ENCODE measurements at places on chromosomes 16 and 17. TPM values are rescaled to one million over a fixed set of nuclear protein-coding genes. Genes with fewer than 3 reads are reported as not detected.
A peak's percentile ranks its signal among the peaks of the same experiment; 100 is the strongest.

- peaks cover 7% of the 10 kb centered on the region for H3K4me1 ChIP-seq
- peaks cover 20% of the 10 kb centered on the region for H3K27me3 ChIP-seq
- no peak for DNase-seq
- no peak overlapping the region for H3K27ac ChIP-seq
Measured at GRCh38 chr17:80486692-80487091, 10.3 kb upstream of the NPTX1 start.

DNA sequence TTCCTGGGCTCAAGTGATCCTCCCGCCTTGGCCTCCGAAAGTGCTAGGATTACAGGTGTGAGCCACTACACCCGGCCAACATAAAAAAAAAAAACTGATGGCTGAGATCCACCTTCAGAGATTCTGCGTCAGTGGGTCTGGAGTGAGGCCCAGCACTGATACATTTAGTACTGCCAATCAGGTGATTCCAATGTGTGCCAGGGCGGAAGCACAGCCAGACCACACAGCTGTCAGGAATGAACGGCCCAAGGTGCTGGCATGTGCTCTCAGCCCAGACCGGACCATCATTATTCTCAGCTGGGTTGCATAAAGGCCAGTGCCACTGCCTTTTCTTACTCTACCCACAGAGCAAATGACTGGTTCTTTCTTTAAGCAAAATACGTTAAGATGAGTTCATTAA is 1.2 kb upstream of the BCO1 start:
- no peak overlapping the region for H3K4me3 ChIP-seq
- no peak for DNase-seq
- no peaks in the 10 kb centered on the region for H3K36me3 ChIP-seq
- H3K27ac ChIP-seq: peak overlapping the region; percentile 71

- H3K27me3 ChIP-seq: no peaks in the 10 kb centered on the region
- no peak overlapping the region for H3K27ac ChIP-seq
- no peak overlapping the region for H3K4me3 ChIP-seq
- no peak for DNase-seq
- no peaks in the 10 kb centered on the region for H3K4me1 ChIP-seq
Measured at GRCh38 chr16:63458846-63459245, 1422.6 kb upstream of the CDH8 start.

GRCh38 chr16:28090646-28091377 is 27.3 kb upstream of the GSG1L start:
- no peaks in the 10 kb centered on the region for H3K36me3 ChIP-seq
- H3K4me1 ChIP-seq: no peaks in the 10 kb centered on the region
- H3K27ac ChIP-seq: no peak overlapping the region
- H3K4me3 ChIP-seq: no peak overlapping the region

GRCh38 chr17:29158096-29158487 is 22.1 kb downstream of the MYO18A start:
- peaks cover 91% of the 10 kb centered on the region for H3K4me1 ChIP-seq
- H3K36me3 ChIP-seq: no peaks in the 10 kb centered on the region

- H3K4me3 ChIP-seq: no peak overlapping the region
- peaks cover 9% of the 10 kb centered on the region for H3K27me3 ChIP-seq
- H3K27ac ChIP-seq: no peak overlapping the region
- peaks cover 21% of the 10 kb centered on the region for H3K4me1 ChIP-seq
Measured at GRCh38 chr17:17498606-17499301, 2.6 kb upstream of the RASD1 start.

- DNase-seq: no peak
- H3K36me3 ChIP-seq: no peaks in the 10 kb centered on the region
- no peak overlapping the region for H3K4me3 ChIP-seq
- H3K27ac ChIP-seq: no peak overlapping the region
Measured at GRCh38 chr17:79617304-79617703, 6.5 kb upstream of the RBFOX3 start.

Gene PRR35
- polyA plus RNA-seq: not detected

Gene ZNF594
- 2.8 TPM for polyA plus RNA-seq

Gene EPN3
- polyA plus RNA-seq: 11.5 TPM

Gene KCNH4
- 0.12 TPM for polyA plus RNA-seq
